ENCODE measurements at places on chromosomes 2 and 18. TPM values are rescaled to one million over a fixed set of nuclear protein-coding genes. Genes with fewer than 3 reads are reported as not detected.

GRCh38 chr2:74051504-74051903, 66.8 kb downstream of the TET3 start:
- DNase-seq, result no peak

Gene EHBP1
- 46.7 TPM for total RNA-seq

GRCh38 chr2:216520112-216520511, 21.5 kb downstream of the RPL37A start:
- no peak for DNase-seq

GRCh38 chr18:55220523-55220922, 261.3 kb upstream of the CCDC68 start:
- no peak for DNase-seq

Gene ERLEC1
- total RNA-seq, result 59.6 TPM

- no peak for DNase-seq
Observed at GRCh38 chr2:147647816-147648215, 197.0 kb upstream of the ACVR2A start.

DNA sequence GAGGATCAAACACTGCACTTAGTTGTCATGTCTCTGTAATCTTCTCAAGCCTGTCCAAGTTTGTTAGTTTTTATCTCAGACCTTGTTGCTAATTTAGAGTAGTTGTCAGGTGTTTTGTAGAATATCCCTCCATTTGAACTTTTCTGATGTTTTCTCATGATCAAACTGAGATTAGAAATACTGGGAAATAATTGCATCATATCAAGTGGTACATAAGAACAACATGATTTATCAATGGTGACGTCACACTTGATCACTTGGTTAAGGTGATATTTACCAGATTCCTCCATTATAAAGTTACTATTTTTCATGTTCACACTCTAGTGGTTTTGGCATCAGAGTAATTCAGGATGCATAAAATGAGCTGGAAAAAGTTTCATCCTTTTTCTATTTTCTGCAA, 1182.4 kb upstream of the ZEB2 start:
- no peak for DNase-seq

- no peak for DNase-seq
Observed at GRCh38 chr2:48734576-48735303, 20.8 kb downstream of the LHCGR start.

Gene TRIM43
- not detected for total RNA-seq

Gene MC5R
- not detected for total RNA-seq

Data from upper lobe of right lung (tissue), 1 donor.